Kidney epithelial cell (primary cell): ENCODE measurements at places on chromosomes 3 and 15.

GRCh38 chr3:134212967-134213665 lies 37.5 kb downstream of the RYK start:
- DNase-seq = no peak

GRCh38 chr3:69871251-69871650 lies 128.3 kb upstream of the SAMMSON start:
- DNase-seq = peak; percentile 37

DNA sequence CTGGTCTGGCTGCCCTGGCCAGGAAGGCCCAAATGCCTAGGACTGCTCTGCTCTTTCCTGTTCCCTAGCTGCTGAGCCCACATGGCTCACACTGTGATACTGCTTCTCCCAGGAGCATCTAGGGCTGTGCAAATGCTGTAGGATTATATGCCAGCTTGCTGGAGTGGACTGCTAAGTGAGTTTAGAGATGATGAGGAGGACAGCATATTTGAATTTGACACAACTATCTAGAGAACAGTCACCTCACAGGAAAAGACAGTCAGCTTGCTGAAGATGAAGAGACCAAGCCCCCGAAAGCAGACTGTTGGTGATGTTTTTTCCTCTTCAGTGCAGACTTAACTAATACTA lies 39.2 kb downstream of the CLEC3B start:
- no peak for DNase-seq

- no peak for DNase-seq
Observed at GRCh38 chr3:127615631-127616305, 13.2 kb upstream of the PODXL2 start.

DNA sequence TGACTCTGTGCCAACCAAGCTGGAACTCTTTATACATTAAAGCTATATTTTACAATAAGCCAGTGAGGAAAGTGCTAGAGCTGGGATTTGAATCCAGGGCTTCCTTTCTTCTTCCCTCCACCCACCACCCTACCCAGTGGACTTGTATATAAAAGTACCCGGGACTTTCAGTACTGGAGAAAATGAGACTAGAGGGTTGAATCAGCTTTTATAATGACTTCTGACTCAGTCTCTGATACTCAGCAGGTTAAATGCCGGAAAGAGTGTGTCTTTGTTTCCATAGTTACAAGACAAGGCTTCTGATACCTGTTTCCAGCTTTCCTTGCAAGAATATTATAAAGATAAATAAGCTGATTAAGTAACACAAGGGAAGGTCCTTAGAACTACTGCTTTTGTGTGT lies 80.9 kb downstream of the FRMD4B start:
- DNase-seq = peak; percentile 70

DNA sequence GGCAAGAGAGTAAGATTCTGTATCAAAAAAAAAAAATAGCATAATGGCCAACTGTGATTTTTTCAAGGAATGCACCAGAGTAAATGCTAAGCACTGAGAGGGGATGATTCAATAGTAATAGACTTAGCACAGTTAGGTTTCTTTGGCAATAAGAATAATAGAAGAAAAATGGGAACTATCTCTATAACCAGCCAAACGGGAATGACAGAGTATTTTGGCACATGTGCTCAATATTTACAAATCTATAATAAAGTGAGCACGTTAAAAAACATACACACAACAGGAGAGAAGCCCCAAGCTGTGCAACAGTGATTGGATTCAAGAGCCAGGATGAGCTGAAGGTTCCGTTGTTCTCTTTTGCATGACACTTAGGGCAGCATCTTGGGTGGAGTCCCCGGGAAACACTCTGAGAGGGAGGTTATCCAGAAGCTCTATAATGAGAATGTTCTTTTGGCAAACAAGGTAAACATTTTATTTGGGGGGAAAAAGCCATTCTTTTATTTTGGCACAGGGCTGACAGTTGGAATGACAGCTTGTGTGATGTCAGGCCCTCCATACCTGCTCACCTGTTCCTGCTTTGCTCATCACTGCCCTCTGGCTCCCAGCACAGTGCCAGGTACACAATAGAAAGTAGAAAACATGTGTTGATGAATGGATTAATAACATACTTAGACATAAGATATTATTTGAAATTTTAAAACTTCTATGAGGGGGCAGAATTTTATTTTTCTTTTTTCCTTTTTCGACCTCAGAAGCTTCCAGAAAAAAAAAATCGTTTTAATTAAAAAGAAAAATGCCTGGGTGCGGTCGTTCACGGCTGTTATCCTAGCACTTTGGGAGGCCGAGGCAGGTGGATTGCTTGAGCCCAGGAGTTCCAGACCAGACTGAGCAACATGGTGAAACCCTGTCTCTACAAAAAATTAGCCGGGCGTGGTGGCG lies 44.0 kb upstream of the MUC4 start:
- DNase-seq = no peak

- DNase-seq = no peak
Observed at GRCh38 chr15:48052946-48053345, 67.8 kb upstream of the SLC24A5 start.

- no peak for DNase-seq
Observed at GRCh38 chr3:58520403-58521335, 16.3 kb downstream of the ACOX2 start.

- DNase-seq = no peak
Observed at GRCh38 chr3:144317961-144318360, 346.3 kb downstream of the DIPK2A start.

DNA sequence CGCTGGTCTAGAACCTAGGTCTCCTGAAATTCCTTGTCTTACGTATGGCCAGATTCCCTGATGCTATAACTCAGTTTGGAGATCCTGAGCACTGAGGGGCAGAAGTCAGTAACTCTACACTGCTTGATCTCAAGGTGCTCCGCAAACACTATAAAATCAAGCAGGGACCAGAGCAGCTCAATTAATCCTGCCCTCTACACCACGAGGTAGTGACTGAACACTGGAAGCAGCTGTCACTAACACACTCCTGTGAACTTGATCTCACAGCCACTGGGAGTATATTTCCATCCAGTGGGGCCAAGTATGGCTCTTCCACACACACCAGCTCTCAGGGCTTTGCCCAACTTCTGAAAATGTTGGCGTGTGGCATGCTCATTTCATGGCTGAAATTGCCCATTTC lies 51.0 kb downstream of the EDEM1 start:
- no peak for DNase-seq

DNA sequence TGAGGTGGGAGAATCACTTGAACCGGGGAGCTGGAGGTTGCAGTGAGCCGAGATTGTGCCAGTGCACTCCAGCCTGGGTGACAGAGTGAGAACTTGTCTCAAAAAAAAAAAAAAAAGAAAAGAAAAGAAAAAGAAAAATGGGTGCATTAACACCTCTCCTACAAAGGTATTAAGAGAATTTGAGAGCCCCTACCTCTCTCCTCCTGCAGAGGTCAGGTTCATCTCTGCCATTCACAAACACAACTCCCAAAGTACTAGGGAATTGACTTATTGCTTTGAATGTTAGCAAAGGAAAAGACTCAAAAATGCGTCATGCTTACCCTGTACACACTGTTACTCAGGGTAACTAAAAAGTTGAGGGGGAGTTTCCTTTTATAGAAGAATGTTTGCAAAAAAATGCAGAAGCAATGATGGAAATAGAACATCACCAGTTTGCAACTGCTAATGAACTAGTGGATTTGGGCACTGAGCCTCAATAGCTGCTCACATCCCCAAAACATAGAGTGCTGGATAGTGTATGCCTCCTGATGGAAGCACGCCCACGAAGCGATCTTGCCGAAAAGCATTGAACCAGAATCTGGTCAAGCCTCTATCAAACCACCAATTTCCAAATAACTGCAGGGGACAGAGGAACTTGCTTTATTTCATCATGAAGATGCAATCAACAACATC lies 15.5 kb upstream of the LYZL4 start:
- DNase-seq = no peak

GRCh38 chr3:81936817-81937216 lies 175.4 kb upstream of the GBE1 start:
- no peak for DNase-seq

GRCh38 chr3:57464801-57465200 lies 79.3 kb downstream of the DNAH12 start:
- no peak for DNase-seq

DNA sequence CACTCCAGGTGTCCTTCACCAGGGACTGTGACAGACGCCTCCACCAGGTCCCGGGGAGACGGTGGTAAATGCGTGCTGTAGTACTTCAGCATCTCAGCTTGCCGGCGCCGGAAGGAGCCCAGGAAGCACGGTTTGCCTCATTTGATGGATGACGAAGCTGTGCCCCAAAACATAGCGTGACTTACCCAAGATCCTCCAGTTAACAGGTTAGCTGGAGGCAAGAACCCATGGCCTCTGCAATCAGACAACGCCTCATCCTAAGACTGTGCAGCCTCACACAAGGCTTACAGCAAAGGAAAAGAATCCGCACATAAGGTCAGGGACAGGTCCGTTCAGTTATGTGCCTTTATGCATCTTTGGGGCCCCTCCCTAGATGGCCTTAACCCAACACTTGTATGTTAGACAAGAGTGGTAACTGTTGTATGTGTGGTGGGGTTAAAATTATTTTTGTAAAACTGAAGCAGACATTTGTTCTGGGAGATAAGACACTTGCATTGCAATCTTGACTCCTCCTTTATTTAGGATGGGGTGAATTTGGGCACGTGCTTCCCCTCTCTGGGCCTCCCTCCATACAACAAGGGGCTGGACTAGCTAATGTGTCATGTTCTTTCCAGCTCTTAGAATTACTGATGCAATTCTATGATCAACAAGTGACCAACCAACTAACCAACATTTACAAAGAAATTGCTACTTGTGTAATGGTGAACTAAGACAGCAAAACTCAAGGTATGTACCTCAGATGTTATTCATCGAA lies 39.4 kb downstream of the VGLL4 start:
- no peak for DNase-seq

DNA sequence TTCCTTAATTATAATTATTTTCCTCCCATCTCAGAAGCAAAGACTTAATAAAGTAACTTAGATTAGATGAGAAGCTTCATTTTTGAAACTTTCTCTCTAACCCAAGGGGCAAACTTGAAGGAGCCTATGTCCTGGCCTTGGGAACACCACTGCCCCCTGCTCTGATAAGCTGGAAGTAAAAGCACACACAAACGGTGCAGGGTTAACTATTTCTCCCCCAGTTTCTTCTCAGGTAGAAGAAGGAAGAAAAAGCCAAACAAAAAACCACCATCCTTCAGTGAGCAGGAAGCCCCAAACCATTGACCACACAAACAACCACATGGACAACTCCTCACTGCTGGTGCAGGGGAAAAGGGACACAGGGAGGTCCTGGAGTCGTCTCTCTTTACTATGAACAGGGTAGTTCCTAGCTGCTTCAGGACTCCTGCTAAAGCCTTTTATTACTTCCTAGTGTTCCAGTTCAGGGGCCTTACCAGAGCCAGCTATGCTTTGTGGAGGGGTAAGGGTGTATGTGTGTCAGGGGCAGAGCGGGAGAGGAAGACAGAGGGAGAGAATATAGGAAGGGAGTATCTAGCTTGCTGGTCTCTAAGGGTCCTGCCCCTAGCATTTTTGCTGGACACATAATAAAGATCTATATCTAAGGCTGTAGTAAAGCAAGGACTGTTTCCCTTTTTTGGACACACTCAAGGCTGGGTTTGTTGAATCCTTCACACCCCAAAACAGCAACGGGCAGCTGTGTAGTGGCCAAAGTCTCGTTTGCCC lies 94.0 kb upstream of the UMPS start:
- no peak for DNase-seq
